ENCODE measurements at places on chromosomes 13 and 19. TPM values are rescaled to one million over a fixed set of nuclear protein-coding genes. Genes with fewer than 3 reads are reported as not detected.

C1QTNF9B gene
- 1.2 TPM for polyA plus RNA-seq

RNF225 gene
- polyA plus RNA-seq = not detected

GRCh38 chr19:45428384-45429231 is 4.9 kb upstream of the ERCC1 start:
- H3K27me3 ChIP-seq = peaks cover 27% of the 10 kb centered on the region
- H3K27ac ChIP-seq = peak overlapping the region; percentile 51
- no peak for DNase-seq
- H3K36me3 ChIP-seq = no peaks in the 10 kb centered on the region
- peaks cover 22% of the 10 kb centered on the region for H3K4me1 ChIP-seq

GRCh38 chr19:22144394-22144793 is 52.4 kb downstream of the ZNF676 start:
- H3K36me3 ChIP-seq = no peaks in the 10 kb centered on the region
- no peaks in the 10 kb centered on the region for H3K4me1 ChIP-seq
- H3K27ac ChIP-seq = no peak overlapping the region

DNA sequence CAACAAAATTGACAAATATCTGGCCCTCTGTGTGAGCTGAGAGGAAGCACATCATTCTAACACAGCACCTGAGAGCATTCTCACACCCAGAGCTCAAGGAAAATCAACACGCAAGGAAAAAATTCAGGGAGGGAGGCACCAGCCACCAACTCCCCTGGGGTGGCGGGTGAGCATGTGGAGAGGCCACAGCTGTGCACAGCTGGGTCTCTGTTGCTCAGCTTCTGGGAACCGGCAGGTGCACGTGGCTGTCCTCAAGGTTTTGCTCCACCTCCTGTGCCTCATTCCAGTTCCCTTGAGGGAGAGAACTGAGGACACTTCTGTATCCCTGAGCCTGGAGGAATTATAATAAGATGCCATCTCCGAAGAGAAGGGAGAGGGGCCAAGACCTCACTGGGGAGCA is 134.0 kb downstream of the USP12 start:
- no peaks in the 10 kb centered on the region for H3K36me3 ChIP-seq
- no peak overlapping the region for H3K4me3 ChIP-seq
- no peaks in the 10 kb centered on the region for H3K4me1 ChIP-seq
- H3K27ac ChIP-seq = no peak overlapping the region
- no peak for DNase-seq

DNA sequence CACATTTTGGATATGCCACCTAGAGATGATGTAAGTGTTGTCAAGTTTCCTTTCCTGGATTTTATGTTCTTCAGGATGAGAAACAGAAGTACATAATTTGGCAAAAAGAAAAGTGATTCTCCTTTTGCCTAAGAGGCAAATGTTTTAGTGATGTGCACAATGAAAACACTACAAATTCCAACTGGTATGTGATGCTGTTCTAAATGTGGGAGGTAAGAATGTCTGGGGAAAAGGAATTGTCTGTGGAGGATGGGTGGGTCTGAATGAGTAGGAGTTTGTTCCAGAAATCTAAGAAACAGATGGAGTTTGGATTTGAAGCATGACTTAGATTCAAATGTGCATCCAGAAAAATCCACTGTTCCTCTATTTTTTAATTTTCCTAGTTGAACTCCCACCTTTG is 473.6 kb upstream of the SPRY2 start:
- H3K4me1 ChIP-seq = no peaks in the 10 kb centered on the region
- no peaks in the 10 kb centered on the region for H3K27me3 ChIP-seq
- H3K36me3 ChIP-seq = no peaks in the 10 kb centered on the region
- no peak for DNase-seq
- no peak overlapping the region for H3K4me3 ChIP-seq

DNA sequence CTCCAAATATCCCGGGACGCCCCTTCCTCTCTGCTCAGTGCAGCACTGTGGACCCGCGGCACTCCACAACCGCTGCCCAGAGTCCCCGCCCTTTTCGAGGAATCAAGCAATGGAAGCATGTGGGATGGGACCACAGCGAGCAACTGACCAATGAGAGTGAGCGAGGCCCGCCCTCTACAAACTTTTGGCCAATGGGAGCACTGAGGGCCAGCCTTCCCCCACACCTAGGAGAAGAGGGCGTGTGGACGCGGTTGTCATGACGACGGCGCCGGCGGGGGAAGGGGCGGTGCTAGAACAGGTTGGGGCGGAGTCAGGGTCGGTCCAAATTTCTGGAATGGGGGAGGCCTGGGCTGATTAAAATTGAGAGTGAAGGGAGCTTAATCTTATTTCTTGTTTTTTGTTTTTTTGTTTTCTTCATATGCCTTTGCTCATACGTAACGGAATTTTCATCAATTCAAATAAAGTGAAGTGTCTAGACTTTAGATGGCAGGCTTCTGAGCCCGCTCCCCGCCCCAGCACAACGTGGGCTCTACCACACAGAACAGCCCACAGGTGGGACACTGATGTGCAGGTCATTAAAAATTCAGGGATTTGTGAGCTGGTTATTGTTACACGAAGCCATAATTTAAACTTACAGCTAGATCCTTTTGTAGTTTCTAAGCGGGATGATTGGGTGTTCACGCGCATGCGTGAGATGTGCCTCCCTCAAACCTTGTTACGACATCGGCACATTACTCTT is at the start of gene DNAAF3:
TSS of gene DNAAF3 (minus strand) at position 84 of the 739 bp plus-strand sequence. CDS start 200 bp downstream, outside the sequence.
- H3K27ac ChIP-seq = peak within 1 kb of the TSS; percentile 22
- peak within 1 kb of the TSS; percentile 23 for H3K4me3 ChIP-seq
- no peaks in the 10 kb centered on the region for H3K36me3 ChIP-seq
- H3K27me3 ChIP-seq = peaks cover 41% of the 10 kb centered on the region

GRCh38 chr19:55300886-55301458 is 17.2 kb downstream of the BRSK1 start:
- H3K4me3 ChIP-seq = no peak overlapping the region
- no peak for DNase-seq
- H3K36me3 ChIP-seq = no peaks in the 10 kb centered on the region
- no peak overlapping the region for H3K27ac ChIP-seq
- no peaks in the 10 kb centered on the region for H3K27me3 ChIP-seq
- no peaks in the 10 kb centered on the region for H3K4me1 ChIP-seq

GRCh38 chr13:71355010-71355409 is 512.0 kb downstream of the DACH1 start:
- H3K27ac ChIP-seq = no peak overlapping the region
- H3K4me1 ChIP-seq = no peaks in the 10 kb centered on the region
- H3K27me3 ChIP-seq = no peaks in the 10 kb centered on the region
- H3K36me3 ChIP-seq = no peaks in the 10 kb centered on the region

DNA sequence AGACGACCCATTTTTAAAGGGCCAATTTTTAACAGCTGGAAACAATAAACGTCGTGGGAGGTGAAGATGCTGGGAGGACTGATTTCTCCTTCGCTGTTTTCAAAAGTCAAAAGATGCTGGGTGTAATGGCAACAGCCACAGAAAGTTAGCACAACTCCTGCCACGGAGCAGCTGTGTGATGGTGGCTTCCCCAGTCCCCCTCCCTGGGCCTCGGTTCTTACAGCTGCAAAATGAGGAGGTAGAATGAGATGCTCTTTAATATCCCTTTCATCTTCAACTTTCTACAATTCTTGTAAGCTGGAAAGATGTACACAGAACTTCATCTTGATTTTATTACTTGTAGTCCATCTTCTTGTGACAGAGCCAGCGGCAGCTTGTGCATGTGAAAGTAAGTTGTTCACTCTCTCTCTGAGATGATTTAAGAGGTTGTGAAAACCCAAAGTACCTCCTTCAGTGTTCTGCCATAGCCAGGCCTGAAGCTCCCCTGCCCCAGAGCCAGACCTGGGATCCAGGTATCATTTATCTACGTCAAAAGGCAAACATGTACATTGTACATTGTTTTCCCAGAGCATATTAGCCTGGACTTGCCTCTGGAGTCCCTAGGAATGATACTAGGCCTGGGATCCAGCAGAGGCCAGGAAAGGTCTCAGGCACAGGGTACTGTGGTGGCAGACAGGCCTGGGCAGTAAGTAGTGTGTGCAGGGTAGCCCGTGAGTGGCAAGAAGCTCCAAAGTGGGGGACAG is 3.4 kb upstream of the UBE2L5 start:
- H3K36me3 ChIP-seq = no peaks in the 10 kb centered on the region
- DNase-seq = no peak
- H3K4me3 ChIP-seq = no peak overlapping the region
- peaks cover 63% of the 10 kb centered on the region for H3K4me1 ChIP-seq

- no peak overlapping the region for H3K27ac ChIP-seq
- no peaks in the 10 kb centered on the region for H3K27me3 ChIP-seq
- DNase-seq = peak; percentile 31
- no peaks in the 10 kb centered on the region for H3K4me1 ChIP-seq
- H3K36me3 ChIP-seq = no peaks in the 10 kb centered on the region
These were observed 48.6 kb downstream of the CHST8 start for GRCh38 chr19:33670398-33670797.

NFIX gene
- 7.7 TPM for polyA plus RNA-seq

DNA sequence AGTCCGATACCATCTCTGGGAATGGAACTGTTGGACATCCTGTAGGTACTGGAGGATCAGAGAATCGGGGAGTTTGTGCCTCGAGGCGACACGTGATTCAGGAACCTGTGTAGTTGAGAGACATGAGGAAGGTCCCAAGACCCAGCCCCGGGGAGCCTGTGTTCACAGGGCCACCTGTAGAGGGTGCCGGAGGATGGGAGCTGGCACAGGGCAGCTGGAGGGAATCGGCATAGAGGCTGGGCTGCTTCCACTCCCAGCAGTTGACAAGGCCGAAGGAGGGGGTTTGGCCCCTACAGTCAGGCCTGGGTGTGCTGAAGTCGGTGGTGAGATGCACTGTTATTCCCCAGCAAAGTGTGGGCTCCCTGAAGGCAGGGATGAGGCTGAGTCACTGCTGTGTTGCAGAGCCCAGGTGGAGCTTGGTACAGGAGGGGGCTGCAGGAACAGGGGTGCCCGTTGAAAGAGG is 2.5 kb upstream of the ISYNA1 start:
- peak; percentile 79 for DNase-seq
- no peak overlapping the region for H3K27ac ChIP-seq
- H3K36me3 ChIP-seq = peaks cover 6% of the 10 kb centered on the region
- H3K4me3 ChIP-seq = no peak overlapping the region
- peaks cover 53% of the 10 kb centered on the region for H3K4me1 ChIP-seq

GRCh38 chr13:46087481-46087880 is 17.4 kb downstream of the CPB2 start:
- no peak overlapping the region for H3K4me3 ChIP-seq
- H3K27ac ChIP-seq = no peak overlapping the region
- H3K4me1 ChIP-seq = no peaks in the 10 kb centered on the region
- no peak for DNase-seq

GRCh38 chr19:11435833-11436313 is 438 bp downstream of the PRKCSH start:
- peak overlapping the region; percentile 93 for H3K4me3 ChIP-seq
- no peaks in the 10 kb centered on the region for H3K27me3 ChIP-seq
- peaks cover 23% of the 10 kb centered on the region for H3K4me1 ChIP-seq
- DNase-seq = peak; percentile 86

- no peak for DNase-seq
- H3K36me3 ChIP-seq = no peaks in the 10 kb centered on the region
- H3K27ac ChIP-seq = no peak overlapping the region
- H3K27me3 ChIP-seq = no peaks in the 10 kb centered on the region
These were observed 48.7 kb upstream of the MYCBP2 start for GRCh38 chr13:77375560-77376108.

GYS1 gene
- 20.0 TPM for polyA plus RNA-seq

NKPD1 gene
- 0.17 TPM for polyA plus RNA-seq

PSG5 gene
- polyA plus RNA-seq = not detected

GRCh38 chr13:112583592-112584277 is 4.2 kb downstream of the TUBGCP3 start:
- peaks cover 93% of the 10 kb centered on the region for H3K4me1 ChIP-seq
- H3K27ac ChIP-seq = peak overlapping the region; percentile 68
- H3K4me3 ChIP-seq = no peak overlapping the region
- H3K36me3 ChIP-seq = no peaks in the 10 kb centered on the region

- no peaks in the 10 kb centered on the region for H3K4me1 ChIP-seq
- no peak overlapping the region for H3K27ac ChIP-seq
- H3K4me3 ChIP-seq = no peak overlapping the region
- no peaks in the 10 kb centered on the region for H3K27me3 ChIP-seq
These were observed 293.7 kb downstream of the SUCLA2 start for GRCh38 chr13:47707414-47707813.

- no peak overlapping the region for H3K4me3 ChIP-seq
- no peak overlapping the region for H3K27ac ChIP-seq
- H3K4me1 ChIP-seq = no peaks in the 10 kb centered on the region
- H3K36me3 ChIP-seq = no peaks in the 10 kb centered on the region
- H3K27me3 ChIP-seq = no peaks in the 10 kb centered on the region
These were observed 75.3 kb upstream of the GPC6 start for GRCh38 chr13:93151277-93151676.

TLE6 gene
- polyA plus RNA-seq = 2.7 TPM

ZNF329 gene
- polyA plus RNA-seq = 3.8 TPM

DNA sequence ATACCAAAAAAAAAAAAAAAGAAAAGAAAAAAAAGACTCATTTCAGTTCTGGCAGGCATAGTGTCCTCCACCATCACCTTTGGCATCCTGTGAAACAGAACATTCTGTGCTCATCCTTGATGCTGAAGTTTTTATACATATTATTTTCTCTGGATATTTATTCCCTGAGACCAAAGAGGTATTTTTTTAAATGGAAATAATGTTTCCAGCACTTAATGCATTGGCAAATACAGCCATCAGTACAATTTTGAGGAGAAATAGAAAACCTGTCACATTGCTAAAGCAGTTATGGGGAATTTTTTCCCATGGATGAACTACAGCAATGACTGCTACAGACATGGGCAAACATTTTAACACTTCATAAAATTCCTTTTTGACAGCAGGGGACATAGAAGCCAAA is 312.4 kb downstream of the DNAJC15 start:
- DNase-seq = no peak
- no peaks in the 10 kb centered on the region for H3K4me1 ChIP-seq

ZNF221 gene
- polyA plus RNA-seq = 0.58 TPM

- no peaks in the 10 kb centered on the region for H3K4me1 ChIP-seq
- H3K27me3 ChIP-seq = no peaks in the 10 kb centered on the region
- no peaks in the 10 kb centered on the region for H3K36me3 ChIP-seq
- no peak overlapping the region for H3K27ac ChIP-seq
- DNase-seq = no peak
- no peak overlapping the region for H3K4me3 ChIP-seq
These were observed 4.0 kb downstream of the POSTN start for GRCh38 chr13:37594550-37594949.

DNA sequence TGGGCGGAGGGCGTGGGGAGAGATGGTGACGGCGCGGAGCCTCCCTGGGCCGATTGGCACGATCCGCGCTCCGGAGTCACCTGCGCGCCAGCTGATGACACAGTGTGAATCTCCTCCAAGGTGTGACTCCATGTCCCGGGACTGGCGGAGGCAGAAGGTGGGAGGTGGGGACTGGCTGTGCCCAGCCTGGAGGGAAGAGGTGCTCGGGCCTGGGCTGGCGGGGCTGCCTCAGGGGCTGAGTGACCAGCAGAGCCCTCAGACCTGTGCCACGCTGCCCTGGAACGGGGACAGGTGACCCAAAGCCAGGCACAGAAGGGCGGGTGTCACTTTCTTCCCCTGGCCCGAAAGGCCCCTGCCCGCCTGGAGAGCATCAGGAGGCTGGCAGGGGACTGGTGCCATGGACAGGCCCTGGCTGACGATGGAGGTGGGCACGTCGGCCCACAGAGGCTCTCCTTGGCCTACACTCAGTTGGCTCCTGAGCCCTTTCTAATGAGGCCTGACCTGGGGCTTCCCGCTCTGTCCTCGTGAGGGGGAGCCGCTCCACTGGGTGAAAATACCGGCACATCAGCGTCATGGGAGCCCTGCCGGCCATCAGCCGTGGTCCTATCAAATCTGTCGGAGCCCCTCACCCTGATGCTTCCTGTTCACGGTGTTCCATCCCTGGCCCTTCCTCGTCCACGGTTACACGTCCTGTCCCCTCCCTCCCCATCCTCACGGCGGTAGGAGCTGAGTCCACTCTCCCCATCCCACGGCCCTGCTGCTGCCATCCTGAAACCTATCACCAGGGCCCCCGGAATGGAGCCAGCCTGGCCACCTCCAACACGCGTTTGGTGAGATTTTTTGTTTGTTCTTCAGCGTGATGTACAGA is 75.6 kb downstream of the SPACA7 start:
- H3K4me1 ChIP-seq = no peaks in the 10 kb centered on the region
- no peak overlapping the region for H3K27ac ChIP-seq
- H3K36me3 ChIP-seq = no peaks in the 10 kb centered on the region
- peak; percentile 67 for DNase-seq

All from spleen (tissue), 13 donors.